ENCODE measurements at places on chromosomes 3 and 15.

GRCh38 chr15:72415304-72415703, 17.2 kb downstream of the TMEM202 start:
- no peak for DNase-seq

- no peak for DNase-seq
Measured at GRCh38 chr3:134430950-134431445, 54.8 kb downstream of the ANAPC13 start.

GRCh38 chr15:56568466-56569167, 103.7 kb upstream of the MNS1 start:
- no peak for DNase-seq

DNA sequence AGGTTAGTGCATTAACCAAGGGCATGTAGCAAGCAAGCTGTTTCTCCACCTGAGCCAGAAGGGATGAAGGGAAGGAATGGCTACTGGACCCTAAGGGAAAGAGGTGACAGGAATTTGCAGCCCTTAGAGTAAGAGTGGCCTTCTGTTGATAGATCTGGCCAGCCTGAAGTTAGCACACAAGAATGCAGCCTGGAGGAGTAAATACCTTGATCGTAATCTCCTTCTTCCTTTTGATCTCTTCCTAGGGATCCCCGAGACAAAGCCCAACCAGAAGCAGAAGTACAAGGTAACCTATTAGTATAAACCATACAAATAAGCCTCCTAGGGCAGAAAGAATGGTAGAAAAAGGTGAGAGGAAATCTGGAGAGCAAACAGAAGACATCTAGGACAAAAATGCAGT, 134.6 kb downstream of the ATP8B4 start:
- no peak for DNase-seq

DNA sequence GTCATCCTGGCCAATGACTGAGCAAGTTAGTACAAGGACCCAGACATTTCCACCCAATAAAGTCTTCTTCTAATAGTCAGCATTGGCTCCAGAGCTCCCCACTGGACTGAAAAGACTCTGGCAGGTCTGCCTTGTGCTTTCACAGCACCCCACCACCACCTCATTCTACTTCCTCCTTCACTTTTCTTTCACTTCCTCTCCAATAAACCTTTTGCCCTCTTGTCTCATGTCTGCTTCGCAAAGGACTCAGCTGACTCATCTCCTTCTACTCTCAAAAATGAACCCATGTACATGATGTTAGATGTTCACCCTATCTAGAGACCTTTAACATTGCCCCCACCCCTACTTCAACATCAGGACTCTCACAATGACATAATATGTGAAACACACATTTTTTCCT, 181.0 kb upstream of the PPP2R3A start:
- DNase-seq = no peak

DNA sequence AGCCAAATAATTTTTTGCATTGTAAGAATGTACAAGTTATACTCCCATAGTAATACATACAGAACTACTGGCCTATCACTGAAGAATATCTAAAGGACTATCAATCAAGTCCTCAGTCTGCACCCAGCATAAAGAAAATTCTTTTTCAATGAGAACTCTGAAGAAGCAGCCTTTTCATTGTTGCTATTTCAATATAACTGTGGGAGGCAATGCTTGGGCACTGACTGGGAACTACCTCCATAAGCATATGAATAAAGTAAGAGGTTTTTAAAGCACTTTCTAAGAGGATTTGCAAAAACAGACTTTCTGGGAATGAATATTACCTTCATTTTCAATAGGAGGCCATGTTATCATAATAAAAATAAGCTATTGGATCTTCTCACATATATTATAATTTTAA, 24.6 kb upstream of the NECTIN3 start:
- no peak for DNase-seq

GRCh38 chr3:183576487-183577107, 21.1 kb upstream of the KLHL6 start:
- no peak for DNase-seq

DNA sequence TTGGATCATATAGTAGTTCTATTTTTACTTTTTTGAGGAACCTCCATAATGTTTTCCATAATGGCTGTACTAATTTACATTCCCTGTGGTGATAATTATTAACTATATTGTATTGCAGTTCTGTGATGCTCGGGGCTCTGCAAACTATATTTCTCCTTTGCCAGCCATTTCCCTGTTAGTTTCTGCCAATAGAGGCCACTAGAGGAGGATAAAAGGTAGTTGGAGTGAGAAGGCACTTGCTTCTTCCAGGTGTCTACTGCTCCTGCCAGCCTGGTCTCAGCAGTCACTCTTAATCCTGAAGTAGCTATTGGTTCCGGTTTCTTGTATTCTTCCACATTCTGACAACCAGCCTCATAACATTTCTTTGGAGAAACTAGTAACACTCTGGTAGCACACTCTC, 233.9 kb upstream of the GBE1 start:
- no peak for DNase-seq

DNA sequence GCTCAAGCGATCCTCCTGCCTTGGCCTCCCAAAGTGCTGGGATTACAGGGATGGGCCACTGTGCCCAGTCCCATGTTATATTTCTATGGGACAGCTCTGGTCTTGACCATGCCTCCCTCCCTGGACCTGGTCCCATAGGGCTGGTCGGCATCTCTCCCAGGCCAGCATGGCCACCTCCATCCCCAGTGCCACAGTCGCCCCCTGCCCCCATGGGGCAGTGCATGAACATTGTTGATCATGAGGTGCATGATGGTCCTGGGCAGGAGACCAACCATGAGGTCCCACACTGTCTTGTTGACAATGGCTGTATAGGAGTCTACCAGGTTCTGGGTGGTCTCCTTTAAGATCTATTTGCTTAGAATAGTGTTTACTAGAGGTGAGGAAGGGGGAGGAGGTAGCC, 6.5 kb downstream of the RPS17 start:
- no peak for DNase-seq

DNA sequence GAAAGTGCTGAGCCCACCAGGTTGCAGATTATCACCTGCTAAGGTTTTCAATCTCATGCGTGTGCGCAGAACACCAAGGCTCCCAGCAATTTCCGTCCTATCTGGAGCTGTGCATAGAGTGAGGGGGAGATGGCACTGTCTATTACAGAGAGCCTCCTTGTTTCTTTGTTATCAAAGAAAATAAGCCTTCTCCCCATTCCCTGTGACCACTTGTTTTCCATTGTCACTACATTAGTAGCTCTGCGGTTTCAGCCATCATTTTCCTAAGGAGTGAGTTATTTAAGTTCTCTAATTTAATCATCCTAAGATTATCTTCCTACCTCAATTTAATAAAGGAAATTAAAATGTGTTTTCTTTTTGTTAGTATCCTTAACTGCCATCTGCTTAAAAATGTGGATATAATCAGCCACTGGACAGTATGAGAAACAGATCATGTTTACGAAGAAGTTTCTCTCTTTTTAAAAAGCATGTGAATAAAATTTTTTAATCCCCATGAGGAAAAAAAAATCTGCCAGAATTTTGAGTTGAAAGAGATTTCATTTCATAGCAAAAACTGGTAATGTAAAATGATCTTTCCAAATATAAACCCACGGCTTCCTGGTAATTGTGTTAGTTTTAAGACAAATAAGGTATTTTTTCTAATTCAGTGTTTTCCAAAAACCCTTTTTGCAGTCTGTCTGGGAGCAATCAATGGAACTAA, 172.3 kb upstream of the UBE2E1 start:
- no peak for DNase-seq

DNA sequence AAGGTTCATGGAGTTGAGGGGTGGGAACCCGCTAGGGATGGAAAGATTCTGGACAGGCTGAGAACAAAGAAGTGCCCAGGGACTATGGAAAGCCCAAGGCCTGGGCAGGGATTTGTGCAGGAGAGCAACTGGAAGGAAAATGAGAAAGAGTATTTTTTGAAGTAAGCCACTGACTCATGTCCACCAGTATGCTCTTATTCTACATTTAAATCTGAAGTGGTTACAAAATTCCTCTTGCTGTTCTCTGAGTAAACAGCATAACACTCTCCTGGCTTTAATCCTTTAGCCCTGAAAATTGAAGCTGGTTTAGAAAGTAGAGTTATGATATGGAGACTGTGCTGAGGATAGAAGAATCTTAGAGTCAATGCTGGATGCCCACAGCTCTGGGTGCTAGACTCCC, 165.2 kb downstream of the ISL2 start:
- no peak for DNase-seq

DNA sequence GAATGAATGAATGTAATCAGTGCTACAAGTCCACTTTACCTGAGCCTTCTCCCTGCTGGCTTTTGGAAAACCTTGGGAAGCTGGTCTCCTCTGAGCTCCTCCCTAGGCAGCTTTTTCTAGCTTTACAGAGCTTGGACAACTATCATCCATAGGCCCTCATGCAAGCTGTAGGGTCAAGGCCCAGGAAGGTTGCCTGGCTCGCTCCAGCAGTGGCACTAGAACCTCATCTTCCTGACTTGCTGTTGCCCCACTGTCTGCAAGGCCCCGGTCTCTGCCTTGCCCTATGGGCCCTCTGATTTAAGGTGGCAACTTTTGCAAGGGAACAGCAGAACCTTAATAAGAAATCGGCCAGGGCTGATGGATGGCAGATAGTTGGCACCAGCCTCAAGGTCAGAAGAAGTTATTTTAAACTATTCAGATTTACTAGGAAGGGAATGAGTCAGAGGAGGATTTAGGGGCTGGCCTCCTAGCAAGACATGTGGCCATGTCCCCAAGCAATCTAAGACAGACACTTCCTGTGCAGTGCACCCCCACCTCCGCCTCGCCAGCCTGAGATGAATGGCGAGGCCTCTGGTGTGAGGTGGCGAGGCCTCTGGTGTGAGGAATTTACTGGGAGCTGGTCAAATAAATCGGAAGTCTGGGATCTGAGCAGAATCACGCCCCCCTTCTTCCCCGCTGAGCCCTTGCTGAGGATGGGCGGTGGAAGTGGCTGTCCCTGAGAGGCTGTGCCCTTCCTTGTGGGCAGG, 180.8 kb downstream of the MEGF11 start:
- no peak for DNase-seq

- no peak for DNase-seq
Measured at GRCh38 chr15:37072181-37072580, 28.2 kb downstream of the MEIS2 start.

DNA sequence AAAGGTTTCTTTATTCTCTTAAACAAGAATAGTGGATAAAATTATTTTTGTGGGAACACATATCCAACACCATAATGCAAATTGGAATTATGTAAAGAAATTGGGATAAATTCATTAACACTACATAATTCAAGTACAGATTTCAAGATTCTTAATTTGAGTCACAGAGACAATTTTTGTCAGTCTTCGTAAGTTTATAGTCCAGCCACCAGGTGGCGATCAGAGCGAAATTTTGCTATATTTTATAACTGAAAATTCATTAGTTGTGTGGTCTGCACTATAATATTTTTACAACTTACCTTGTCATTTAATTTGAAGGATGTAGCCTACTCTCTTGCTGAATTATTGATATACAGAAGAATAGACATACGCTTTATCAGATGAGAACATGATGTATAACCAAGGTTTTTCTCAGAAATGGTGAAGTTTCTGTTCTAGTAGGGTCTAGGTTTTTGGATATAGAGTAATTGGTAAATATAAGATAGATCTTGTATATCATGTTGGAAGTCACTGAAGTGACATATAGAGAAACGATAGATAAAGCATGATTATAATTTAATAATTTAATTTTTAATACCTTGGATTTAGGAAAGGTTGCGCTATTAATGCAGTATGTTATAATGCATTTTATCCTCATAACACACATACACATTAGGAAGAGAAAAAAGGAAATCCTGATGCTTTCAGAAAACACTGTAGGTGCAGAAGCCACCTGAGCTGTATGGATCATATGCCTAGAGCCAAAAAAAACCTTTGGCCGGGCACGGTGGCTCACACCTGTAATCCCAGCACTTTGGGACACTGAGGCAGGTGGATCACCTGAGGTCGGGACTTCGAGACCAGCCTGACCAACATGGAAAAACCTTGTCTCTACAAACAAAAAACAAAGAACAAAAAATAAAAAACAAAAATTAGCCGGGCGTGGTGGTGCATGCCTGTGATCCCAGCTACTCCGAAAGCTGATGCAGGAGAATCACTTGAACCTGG, 31.7 kb downstream of the PLSCR4 start:
- no peak for DNase-seq

DNA sequence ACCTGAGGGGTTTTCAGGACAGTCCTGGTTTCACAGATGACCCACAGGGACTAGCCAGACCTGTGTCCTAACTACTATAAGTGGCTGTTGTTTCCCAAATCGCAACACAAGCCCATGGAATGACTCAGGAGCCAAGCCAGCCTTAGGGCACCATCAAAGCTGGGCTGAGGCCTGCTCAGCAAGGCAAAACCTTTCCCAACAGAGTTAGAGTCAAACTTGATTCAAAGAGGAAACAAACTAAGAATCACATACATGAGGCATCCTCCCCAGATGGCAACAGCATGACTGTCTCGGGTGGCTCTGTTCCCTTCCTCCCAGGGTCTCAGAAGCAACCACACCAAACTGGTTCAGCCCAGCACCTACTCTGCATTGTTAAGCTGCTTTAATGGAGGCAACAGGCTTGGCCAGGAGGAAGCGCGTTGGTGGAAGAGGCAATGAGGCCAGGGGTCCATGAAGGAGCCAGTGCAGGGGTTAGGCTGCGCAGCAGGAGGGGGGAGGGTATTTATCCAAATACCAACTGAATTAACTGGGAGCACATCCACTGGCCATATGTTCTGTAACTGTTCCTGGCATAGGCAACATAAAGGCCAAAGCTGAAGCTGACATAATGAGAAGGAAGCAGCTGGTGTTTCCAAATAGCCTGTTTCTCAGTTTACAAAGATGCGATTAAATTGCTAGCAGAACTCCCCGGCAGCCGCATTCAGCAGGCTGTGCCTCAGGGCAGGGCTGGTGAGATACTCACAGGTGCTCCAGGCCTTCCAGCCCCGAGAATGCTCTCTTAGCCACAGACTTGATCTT, 102.4 kb downstream of the LRIG1 start:
- no peak for DNase-seq

DNA sequence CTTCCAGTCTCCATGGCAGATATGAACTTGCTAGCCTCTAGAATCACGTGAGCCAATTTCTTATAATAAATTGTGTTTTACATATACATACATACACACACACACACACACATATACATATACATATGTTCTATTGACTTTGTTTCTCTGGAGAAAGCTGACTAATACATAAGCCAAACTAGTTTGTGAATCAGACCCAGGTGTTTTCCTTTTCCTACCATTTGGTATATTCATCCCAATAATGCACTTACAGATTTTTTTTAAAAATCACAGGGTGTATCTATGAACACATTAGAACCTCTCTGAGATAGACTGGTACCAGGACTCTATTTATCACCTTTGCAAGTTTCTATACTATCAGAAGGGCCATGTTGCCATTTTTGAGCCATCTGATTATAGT, 122.9 kb upstream of the KCNH8 start:
- DNase-seq = no peak

GRCh38 chr3:42051384-42052131, 39.6 kb upstream of the TRAK1 start:
- no peak for DNase-seq

GRCh38 chr15:26759986-26760385, 12.9 kb downstream of the GABRB3 start:
- no peak for DNase-seq

GRCh38 chr15:91456921-91457320, 356.9 kb downstream of the SV2B start:
- DNase-seq = no peak
